ENCODE measurements at places on chromosomes 13 and 19.

GRCh38 chr19:58367698-58368454 is 5.3 kb upstream of the ZNF497 start:
- no peak for ATAC-seq

- peak; percentile 91 for ATAC-seq
These were observed 254.7 kb upstream of the SGCG start for GRCh38 chr13:22925881-22926747.

GRCh38 chr13:54029226-54029625 is 1000.6 kb downstream of the OLFM4 start:
- ATAC-seq, result peak; percentile 96

- ATAC-seq, result no peak
These were observed 151.6 kb upstream of the FREM2 start for GRCh38 chr13:38535261-38535660.

- ATAC-seq, result no peak
These were observed 105.3 kb downstream of the MYO16 start for GRCh38 chr13:108734676-108735075.

- ATAC-seq, result no peak
These were observed 23.0 kb upstream of the RFXAP start for GRCh38 chr13:36796052-36796451.

DNA sequence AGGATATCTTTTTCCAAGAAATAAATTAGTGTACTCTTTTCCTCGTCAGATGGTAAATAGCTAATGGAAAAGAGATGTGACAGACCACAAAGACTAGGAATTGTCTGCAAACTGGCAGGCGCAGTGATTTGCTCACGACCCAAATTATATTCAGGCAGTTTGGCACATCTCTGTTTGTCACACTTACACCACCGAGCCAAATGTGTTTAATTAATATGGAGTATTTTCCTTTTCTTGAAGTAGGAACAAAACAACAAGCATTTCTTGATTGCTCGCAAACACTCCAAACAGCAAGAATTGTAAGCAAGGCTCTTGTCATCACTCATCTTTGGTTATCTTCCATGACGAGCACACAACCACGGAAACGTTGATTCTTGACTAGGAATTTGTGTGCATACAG is 884.2 kb downstream of the PCDH9 start:
- no peak for ATAC-seq

DNA sequence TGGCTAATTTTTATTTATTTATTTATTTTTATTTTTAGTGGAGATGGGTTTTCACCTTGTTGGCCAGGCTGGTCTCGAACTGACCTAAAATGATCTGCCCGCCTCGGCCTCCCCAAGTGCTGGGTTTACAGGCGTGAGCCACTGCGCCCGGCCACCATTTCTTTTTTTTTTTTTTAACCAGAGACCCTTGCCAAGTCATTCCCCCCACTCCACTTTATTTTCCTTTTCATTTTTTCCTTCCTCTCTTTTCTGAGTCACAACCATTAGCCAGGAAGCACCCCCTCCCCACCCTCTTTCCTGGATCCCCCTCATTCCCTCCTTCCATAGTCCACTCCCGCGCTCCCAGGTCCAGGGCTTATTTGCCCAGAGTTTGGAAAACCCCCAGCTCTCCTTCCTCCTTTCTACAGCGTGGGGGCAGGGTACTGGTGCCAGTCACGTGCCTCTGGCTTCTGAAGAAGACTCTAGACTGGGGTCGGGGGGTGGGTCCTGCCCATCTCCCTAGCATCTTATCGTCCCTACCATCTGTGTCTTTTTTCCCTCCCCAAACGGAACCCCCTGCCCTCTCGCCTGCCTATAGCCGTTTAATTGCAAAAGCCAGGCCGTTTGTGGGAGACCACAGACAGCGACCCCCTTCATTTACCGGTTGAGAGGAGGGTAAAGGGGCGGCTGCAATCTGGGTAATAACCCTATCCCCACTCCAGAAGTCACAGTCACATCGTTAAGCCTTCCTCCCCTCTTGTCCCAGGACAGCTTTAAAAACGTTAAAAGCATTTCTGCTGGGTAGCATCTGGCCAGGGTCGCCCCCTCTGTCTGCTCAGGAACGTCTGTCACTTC is 1.1 kb upstream of the CALR start:
- ATAC-seq, result no peak

GRCh38 chr13:107331359-107331758 is 763.4 kb upstream of the ARGLU1 start:
- ATAC-seq, result no peak

- peak; percentile 59 for ATAC-seq
These were observed 31.4 kb downstream of the CERS4 start for GRCh38 chr19:8240274-8241229.

DNA sequence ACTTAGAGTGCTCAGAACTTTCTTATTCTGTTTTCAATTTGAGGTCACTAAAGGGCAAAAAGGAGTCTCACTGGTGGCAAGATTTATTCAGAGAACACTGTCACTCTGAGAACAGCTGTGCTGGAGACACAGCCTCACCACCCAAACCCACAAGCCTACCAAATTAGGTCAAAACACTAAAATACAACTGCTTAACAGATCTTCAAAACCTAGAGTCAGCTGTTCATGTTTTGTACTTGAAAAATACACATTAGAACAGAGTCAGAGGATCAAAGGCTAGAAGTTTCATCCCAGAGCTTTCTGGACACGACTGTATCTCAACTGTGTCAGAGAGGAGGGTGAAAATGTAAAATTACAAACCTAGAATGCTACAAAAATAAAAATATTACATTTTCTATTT is 89.3 kb downstream of the MIPEP start:
- no peak for ATAC-seq

DNA sequence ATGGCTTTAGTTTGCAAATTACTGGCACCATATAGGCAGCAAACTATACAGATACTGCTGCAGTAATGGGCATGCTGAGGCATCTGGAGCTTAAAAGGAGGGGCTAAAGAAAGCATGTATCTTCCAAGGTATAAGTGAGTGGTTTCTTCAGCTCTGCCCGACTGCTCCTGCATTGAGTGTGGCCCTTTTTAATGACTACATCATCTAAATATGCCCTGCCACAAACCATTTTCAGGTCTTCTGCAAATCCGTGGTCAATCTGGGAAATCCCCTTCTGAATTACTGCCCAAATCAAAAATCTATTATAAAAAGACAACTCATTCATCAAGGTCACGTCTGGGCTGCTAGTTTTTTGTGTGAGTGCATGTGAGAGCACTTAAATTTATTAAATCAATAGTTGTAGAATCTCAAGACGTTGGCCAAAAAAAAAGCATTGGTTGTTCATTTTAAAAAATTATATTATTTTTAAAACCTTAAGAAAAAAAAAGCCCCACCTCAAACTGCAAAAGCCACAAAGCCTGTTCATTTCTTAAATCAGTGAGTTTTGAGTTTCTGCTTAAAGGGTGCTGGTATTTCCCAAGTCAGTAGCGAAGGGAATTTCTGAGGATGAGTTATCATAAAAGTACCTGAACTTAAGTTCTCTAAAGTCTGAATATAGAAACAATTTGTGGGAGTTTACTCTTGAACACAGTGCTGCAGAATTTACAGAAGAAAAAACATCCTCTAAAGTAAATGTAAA is 16.3 kb downstream of the LCP1 start:
- ATAC-seq, result no peak

- ATAC-seq, result peak; percentile 48
These were observed 121.6 kb upstream of the FRY start for GRCh38 chr13:31909864-31910551.

DNA sequence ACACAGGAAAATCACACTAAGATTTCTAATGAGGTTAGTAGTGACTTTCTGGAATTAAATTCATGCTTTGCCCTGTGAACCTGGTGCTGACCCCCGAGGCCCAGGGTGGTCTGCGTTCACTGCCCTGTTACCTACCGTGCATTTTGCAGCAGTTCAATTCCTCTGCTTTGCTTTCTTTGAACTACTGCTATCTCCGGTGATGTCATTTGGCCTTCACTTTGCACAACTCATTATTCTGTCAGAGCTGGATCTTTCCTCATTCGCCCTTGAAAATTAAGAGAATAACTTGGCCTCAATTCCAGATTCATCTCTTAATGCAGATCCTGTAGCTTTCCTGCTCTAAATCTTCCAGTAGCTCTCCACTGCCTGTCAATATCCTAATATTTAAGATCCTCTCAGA is 8.8 kb upstream of the LRRC63 start:
- no peak for ATAC-seq

GRCh38 chr19:1407528-1408299 is at the start of gene DAZAP1:
Gene DAZAP1 (plus strand): TSS chr19:1407586. CDS start chr19:1407774, 188 bp downstream.
- ATAC-seq, result no peak

GRCh38 chr19:2101417-2102335 is 5.0 kb downstream of the IZUMO4 start:
- no peak for ATAC-seq

- no peak for ATAC-seq
These were observed 64.7 kb downstream of the COL4A2 start for GRCh38 chr13:110371550-110372465.

- ATAC-seq, result no peak
These were observed 169.4 kb downstream of the B3GLCT start for GRCh38 chr13:31369213-31369612.

GRCh38 chr19:54795758-54796157 is 7.7 kb upstream of the KIR2DL4 start:
- no peak for ATAC-seq

- peak; percentile 1 for ATAC-seq
These were observed 69.6 kb downstream of the STK24 start for GRCh38 chr13:98507282-98507797.

- no peak for ATAC-seq
These were observed 83.5 kb downstream of the ZNF557 start for GRCh38 chr19:7153022-7153421.

DNA sequence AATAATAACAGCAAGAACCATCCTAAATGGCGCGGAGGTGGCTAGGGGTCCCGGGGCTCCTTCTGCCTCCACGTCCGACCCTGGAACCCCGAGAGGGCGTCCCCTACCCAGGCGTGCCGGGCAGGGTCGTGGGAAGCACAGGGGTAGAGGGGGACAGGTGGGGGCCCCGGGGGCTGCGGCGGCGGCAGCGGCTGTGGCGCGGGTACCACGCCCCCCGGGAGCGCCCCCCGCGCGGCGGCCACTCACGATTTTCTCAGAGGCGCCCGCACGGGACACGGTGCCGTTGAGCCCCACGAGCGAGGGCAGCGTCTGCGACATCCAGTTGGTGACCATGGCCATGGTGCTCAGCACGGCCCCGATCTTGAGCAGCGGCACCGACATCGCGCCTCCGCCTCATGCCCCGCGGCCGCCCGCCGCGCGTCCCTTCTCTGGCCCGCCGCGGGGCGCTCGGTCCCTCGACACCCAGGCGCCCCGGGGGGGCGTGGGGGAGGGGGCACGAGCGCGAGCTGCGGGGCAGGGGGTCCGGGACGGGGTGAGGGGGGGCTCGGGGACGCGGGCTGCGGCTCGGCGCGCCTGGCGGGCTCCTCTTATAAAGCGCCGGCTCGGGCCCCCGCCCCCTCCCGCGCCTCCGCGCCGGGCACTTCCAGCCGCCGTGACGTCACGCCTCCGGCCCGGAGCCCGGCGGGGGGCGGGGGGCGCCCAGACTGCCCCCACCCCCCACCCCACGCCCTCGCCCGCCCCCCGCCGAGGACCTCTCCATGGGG is 22.9 kb downstream of the OLFM2 start:
- ATAC-seq, result peak; percentile 19

DNA sequence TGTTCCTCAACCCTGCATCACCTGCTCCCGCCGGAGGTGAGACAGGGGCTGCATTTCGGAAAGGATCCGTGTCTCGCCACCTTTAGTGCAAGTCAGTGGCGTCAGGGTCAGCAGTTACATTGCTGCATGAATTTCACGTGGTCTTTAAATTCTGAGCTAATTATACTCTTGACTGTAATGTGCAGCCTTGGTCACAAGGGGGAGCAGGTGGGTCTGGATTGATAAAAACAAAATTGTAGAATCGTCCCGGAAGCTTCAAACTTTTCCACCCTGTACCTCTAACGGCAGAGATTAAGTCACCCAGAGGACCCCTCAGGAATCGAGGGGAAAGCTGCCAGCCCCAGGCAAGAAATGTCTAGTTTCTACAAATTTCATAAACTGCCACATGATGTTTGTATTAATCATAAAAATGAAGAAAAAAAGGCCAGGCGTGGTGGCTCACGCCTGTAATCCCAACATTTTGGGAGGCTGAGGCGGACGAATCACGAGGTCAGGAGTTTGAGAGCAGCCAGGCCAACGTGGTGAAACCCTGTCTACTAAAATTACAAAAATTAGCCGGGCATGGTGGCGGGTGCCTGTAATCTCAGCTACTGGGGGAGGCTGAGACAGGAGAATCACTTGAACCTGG is 20.2 kb downstream of the BBC3 start:
- peak; percentile 72 for ATAC-seq

- ATAC-seq, result no peak
These were observed 48.2 kb upstream of the SLITRK5 start for GRCh38 chr13:87622971-87623370.

DNA sequence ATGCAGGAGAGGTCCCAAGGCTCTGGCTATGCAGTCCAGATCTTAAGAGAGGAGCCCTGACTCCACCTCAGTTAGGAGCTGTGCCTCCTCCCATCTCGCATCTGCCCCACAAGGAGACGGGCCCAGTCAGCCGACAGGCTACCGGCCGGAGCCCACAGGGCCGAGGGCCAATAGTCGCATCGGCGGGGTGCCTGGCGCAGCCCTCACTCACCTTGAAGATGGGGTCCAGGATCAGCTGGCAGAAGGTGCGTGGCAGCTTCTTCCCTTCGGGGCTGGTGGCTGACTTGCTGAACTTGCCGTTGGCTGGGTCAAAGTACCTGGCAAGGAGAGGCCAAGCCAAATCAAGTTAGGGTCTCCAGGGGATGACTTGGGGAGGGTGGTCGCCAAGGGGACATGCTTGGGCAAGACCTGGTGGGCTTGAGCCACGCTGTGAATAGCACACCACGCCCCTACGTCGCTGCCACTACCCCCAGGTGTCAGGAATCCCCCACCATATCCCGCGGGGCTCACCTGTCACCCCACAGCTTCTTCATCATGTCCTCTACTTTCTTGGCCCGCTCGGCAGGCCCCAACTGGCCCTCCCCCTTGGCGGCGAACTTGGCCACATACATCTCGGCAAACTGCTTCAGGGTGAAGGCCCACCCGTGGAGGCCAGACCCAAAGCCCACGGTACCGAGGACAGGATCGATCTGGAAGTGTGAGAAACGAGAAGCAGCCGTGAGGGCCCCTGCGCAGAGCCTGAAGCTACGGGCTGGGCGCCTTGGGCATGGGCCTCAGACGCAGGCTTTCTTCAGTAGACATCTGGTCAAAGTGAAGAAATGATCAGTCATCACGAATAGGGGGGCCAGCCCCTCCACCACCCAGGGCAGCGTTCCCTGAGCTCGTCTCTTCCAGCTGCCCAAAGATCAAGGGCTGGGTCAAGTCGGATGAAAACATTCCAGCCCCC is 3.3 kb downstream of the EEF2 start:
- no peak for ATAC-seq
